ENCODE measurements at places on chromosomes 6 and 20.
A peak's percentile ranks its signal among the peaks of the same experiment; 100 is the strongest.

- DNase-seq = peak; percentile 24
Measured at GRCh38 chr6:32972353-32973143, 4.2 kb downstream of the BRD2 start.

DNA sequence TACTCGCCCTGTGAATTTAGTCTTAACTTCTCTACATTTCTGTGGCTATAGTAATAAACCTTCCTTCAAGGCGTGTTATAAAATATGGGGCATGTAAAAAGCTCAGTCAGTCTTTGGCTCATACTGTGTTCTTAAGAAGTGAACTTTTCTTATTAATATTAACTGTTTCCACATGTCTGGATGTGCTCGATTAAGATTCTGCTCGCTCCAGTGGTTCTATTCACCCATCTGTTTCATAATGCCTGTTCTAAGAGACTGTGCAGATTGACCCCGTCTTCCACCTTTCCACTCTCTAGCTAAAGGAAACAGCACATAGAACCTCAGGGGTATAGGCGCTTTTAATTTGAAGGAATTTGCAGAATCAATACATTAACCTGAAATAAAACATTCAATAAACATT, 99.9 kb downstream of the L3MBTL3 start:
- DNase-seq = no peak

DNA sequence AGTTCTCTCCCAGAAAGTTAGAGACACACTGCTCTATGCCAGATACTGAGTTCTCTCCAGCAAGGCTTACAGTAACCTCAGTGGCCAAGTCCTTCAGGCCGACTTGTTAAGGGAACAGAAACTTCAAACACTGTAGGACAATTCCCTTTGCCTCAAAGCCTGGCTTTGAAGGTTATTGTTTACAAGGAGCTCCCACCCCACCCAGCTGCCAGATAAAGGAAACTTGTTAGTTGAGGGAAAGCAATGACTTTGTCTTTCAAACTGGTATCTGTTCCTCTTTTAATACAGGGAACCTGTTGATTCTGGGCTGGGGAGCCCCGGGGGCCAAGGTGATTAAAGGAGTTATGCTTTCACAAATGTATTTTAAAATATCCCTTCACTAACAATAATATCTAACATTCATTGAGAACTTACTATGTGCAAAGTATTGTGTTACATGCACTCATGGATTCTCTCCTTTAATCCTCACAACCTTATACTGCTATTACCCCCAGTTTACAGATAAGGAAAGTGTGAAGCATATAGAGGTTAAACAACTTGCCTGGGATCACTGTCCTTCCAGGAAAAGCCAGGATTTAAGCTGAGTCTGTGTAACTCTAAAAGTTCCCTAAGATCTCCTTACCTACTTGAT, 27.6 kb upstream of the CDKN1A start:
- peak; percentile 30 for DNase-seq

DNA sequence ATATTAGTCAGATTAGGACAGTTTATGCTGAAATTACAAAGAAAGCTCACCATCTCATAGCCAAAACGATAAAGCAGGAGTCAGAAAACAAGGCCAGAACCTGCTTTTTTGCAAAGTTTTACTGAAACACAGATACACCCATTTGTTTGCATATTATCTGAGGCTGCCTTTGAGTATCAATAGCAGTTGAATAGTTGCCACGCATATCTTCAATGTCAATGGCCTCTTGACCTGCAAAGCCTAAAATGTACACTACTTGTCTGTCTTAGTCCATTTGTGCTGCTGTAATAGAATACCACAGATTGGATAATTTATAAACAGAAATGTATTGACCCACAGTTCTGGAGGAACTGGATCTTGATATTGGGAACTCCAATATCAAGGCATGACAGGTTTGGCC, 94.1 kb upstream of the NT5E start:
- DNase-seq = no peak

GRCh38 chr6:82882363-82883023, 183.1 kb downstream of the UBE3D start:
- DNase-seq = no peak

DNA sequence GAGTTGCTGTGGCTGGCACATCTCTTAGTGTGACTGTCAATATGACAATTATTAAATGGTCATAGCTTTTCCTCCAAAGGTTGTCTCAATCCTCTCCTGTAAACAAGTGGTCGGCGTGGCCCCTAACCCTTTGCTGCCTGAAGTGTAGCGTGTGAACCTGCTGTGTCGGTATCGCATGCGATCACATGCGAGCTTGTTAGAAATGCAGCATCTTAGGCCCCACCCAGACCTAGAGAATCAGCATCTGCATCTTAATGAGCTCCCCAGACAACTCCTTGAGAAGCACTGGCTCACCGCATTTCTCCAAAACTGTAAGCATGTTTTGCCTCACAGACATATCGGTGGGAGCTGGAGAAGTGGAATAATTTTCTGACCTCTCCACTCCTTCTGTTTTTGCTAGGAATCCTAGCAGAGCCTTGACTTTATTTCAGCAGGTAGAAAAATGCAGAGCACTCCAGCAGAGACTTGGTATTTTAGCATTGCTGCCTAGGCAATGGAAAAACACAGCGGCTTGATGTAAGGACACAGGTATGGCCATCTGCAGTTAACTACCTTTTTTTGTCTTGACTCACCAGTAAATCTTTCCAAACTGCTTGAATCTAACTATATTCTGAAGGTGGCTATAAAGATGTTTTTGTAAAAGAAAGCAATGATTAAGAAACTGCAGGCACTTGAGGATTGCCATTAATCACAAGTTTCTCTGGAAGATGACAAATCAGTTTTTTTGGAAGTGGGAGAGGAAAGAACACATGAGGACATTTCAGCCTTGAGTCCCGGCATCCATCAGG, 67.6 kb downstream of the PSMG4 start:
- no peak for DNase-seq

DNA sequence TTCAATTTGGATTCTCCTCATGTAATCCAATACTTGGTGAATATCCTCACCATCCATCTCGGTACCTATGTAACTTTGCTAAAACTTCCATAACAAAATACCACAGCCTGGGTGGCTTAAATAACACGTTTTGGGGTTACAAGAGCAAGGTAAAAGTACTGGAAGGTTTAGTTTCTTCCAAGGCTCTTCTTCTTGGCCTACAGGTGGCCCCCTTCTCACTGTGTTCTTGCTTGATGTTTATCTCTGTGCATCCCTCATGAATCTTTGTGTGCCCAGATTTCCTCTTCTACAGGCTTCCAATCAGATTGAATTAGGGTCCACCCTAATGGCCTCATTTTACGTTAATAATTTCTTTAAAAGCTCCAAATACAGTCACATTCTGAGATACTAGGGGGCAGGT, 163.3 kb upstream of the HCRTR2 start:
- no peak for DNase-seq

DNA sequence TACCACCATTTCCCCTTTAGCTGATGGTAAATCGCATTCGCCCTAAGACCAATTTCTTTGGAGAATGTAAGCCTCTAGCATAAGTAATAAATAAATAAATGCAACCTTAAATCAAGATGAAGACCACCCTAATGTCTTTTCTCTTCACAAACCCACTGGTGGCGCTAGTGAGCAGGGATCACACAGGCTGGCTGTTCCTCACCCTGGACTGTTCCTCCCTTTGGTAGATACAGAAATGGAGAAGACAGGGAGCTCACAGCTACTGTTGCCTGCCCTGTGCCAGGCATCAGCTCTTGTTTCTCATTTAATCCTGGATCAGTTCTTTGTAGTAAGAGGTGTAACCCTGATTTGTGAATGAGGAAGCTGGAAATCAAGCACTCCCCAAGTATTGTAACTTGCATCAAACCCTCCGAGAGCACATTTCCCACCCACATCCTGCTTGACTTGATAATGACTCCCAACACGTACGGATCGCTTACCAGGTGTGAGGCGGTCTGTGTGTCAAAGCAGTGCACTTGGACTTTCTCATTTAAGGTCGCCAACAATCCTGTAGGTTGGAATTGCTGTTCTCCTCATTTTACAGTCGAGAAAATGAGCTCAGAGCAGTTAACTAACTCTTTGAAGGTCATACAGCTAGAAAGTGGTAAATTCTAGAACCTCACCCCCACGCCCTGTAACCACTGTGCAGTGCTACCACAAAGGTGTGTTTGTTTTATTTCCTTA, 236.1 kb downstream of the TSHZ2 start:
- no peak for DNase-seq

- DNase-seq = peak; percentile 60
Measured at GRCh38 chr6:11298651-11299420, 66.4 kb upstream of the NEDD9 start.

- no peak for DNase-seq
Measured at GRCh38 chr6:98975421-98975820, 27.7 kb upstream of the FBXL4 start.

GRCh38 chr20:61295682-61296628, 43.9 kb downstream of the CDH4 start:
- no peak for DNase-seq

DNA sequence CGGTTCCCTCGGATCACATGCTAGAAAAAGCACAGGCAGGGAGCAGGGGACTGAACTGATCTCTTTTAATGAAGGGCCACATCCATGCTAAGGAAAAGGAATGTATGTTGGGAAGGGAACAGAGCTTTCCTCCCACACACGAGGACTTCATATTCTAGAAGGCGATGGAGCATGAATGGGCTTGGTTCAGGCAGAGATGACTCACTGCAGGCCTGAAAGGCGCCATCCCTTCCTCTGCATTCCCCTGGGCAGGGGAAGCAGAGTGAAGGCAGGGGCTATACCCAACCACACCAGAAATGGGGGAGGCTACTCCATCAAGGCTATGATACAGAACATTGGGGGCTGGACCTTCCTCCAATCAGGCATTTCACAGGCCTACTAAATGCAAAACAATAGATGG, 30.6 kb downstream of the ELMO2 start:
- DNase-seq = peak; percentile 25

DNA sequence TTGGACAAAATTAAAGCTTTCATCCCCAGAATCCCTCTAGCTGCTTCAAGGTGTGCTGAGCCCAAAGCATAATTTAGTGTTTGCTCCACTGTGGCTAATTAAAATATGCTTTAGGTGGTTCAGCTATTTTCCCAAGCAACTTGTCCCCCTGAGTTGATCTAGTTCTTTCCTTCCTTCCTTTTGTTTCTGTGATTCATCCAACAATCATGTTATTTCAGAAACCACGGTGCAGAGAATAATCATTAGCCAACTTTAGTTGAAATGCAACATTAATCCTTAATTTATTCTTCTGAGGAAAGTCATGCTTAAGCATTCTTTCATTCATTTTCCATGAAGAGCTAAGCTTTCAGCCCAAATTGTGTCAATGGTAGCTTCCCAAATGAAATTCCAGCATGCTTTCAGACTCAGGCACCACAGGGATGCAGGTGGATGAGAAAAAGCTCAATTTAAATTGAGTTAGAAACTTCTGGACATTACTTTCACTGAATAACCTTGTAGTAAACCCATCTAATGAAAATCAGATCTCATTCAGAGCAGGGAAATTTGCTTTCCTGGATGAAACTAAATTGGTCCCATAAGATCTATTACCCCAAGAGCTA, 209.0 kb upstream of the NT5E start:
- no peak for DNase-seq

DNA sequence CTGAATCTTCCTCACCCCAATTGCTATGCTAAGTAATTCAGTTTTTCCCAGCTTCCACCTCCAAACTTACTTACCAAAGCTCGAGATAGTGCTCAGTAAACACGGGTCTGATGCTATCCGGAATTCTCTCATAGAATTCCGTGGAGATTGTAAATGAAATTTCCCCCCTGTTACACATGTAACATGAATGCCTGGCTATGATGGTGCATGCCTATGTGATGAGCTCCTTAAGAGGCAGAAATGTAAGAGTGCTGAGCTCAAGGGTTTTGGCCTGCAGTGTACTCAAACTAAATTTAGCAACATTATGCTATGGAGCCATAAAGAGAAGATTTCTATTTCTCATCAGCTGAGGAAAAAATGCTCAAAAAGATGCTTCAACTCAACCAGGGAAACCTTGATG, 133.4 kb upstream of the FUT9 start:
- DNase-seq = no peak

GRCh38 chr6:85516168-85516567, 66.3 kb downstream of the NT5E start:
- DNase-seq = peak; percentile 28

DNA sequence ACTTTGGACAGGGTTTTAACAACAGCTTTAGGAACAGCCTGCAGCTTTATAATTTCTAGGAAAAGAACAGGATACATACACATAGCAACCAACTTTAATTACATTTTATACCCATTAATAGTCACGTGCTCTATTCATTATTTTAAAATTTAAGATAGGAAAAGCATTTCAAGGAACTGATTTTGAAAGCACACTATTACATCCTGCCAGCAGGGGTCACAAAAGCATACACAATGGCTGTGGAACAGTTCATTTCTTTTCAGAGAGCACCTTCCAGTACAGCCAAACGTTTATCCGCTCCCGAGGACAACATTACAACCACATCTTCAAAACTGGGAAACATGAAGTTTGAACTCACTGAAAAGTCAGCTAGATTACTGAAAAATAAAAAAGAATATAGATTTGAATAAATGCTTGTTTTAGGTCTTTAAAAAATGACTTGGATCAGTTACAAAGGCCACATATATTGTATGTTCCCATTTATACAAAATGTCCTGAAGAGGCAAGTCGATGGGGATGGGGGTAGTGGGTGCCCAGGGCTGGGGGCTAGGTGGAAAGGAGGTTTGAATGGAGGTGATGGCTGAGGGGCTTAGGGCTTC, 104.6 kb upstream of the EXOC2 start:
- peak; percentile 77 for DNase-seq

DNA sequence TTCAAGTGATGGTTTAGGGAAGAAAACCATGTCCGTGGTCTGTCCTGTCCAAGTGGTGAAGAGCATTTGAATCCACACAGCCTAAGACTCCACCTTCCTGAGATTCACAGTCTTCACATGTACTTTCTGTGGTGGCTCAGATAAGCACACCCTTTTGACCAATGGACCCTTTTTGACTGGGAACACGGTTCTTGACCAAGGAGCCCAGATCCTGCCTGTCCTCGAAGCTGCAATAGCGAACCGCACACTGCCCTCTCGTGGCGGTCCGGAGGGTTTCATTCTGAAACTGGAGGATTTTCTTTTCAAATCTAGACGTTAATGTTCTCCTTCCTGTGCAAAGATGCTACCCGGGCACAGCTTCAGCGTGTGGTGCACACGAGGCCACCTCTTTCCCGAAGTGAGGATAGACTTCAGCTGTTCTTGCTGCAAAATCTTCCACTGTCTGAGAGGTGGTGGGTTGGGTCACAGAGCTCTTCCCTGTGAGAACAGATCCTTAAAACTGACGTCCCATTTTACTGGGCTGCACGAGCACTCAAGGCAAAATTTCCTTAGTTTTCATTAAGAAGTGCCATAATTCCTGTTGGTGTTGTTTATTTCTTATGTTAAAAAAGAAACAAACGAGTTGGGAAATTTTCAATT, 90.5 kb downstream of the SYNJ2 start:
- DNase-seq = peak; percentile 87

DNA sequence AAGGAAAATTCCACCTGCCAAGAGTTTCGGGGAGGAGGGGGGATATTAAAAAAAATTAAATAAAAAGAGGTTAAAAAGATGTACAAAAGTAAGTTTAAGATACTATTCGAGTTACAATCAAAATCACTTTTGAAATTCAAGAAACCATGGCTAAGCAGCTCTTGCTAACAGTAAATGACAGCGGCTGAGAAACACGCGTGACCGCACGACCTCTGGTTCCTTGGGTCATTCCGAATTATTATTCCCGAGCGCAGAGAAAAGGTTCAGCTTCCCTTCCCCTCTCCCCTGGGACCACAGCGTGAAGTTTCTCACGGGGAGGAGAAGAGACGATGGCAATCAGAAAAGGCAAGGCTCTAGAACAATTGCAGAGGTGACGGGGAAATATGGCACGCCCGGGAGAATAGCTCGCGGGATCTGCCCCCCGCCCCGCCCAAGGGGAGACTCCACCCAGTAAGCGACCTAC, 496 bp downstream of the TMEM242 start:
- peak; percentile 92 for DNase-seq

All from dermis blood vessel endothelial cell (primary cell).